ENCODE measurements at places on chromosomes 12 and 14.

DNA sequence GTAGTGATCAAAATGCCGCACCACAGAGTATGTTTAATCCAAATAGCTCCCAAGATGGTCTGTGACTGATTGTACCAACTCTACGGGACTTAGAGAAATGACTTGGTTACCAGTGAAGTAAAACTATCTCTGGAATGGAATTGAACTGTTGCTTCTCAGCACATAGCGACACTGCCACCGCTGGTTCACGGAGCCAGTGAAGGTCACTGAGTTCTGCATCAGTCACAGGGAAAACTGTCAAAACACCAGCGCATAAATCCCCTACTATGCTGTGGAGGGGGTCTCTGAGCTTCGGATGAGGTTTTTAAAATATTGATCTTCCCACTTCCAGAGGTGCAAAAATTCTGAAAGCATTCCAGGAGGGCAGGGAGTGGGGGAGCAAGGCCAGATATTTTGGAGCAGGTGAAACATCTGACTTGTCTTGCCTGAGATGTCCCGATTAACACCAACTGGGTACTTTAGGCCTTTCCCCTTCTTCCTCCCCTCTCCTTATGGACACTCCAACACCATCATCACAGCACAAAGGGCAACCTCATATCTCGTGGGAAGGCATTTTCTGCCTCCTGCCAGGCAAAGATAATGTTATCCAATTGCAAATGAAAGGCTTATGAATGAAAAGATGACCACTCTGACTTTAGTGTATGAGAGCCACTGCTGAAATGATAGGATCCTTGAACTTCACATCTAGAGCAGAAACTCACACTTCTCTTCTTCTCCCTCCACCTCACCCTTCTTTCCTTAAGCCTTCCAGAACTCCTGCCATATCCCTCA lies 2.0 kb upstream of the PLXNC1 start:
- no peak for DNase-seq

DNA sequence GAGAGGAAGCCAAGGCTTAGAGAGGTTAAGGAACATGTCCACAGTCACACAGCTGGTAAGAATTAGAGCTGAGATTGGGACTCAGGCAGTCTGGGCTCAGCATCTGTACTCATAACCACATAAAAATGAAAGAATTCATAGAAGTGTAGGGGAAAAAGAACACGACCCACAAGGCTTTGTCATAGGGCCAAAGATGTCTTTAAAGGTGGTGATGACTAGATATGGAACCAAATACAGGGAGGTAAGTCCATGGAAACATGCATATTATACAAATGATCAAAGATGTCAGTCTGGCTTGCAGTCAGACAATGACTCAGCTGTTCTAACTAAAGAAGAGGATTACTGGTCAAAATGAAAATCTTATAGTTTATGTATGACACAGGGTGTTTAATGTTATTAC lies 7.2 kb upstream of the SSPN start:
- no peak for DNase-seq

- no peak for DNase-seq
Measured at GRCh38 chr14:106776395-106776983, 1250.1 kb downstream of the TMEM121 start.

GRCh38 chr12:74227846-74228545 lies 309.6 kb upstream of the ATXN7L3B start:
- no peak for DNase-seq

DNA sequence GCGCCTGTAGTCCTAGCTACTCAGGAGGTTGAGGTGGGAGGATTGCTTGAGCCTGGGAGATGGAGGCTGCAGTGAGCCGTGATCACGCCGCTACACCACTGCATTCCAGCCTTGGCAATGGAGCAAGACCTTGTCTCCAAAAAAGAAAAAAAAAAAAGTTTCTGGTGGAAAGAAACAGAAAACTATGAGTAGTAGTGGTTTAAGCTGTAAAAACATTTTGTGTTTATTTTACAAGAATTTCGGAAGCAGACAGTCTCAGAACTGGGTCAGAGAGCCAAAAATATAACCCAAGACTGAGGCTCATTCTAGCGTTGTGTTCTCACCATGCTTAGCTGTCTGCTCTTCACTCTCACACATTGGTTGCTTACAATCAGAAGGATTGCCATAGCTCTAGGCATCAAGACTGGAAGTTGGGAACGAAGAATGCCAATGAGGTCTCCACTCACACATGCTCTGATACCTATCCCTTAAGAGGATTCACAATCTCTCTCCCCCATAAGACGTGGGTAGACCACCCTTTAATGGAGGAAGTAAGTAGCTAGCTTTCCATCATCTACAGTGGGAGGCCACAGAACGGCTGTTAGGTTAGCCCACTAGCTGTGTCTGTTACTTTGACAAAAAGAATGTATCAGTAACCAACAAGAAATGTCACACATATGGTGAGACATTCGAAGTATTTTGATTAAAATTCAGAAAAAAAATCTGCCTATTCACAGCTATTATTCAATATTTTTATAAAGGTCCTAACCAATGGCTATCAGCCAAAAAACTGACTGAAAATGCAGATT lies 117.6 kb upstream of the RASSF8 start:
- DNase-seq = no peak
